ENCODE measurements at places on chromosomes 4 and X. TPM values are rescaled to one million over a fixed set of nuclear protein-coding genes. Genes with fewer than 3 reads are reported as not detected.

DNA sequence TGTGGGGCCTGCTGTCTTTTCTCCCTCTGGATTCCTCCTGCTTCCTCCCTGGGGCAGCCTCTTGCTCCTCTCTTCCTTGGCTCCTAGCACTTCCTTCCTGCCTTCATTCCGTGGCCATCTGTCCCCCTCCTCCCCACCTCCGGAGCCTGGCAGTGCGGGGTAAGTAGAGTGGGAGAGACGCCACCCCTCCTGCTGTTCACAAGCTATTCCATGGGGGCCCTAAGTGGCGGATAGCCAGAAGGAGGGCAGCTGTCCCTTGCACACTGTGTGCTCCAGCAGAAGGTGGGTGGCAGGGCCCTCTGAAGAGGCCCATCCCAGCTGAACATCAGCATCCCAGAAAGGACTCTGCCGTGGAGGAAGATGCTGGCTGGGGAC, 27.4 kb downstream of the CCNQ start:
- DNase-seq = no peak

DNA sequence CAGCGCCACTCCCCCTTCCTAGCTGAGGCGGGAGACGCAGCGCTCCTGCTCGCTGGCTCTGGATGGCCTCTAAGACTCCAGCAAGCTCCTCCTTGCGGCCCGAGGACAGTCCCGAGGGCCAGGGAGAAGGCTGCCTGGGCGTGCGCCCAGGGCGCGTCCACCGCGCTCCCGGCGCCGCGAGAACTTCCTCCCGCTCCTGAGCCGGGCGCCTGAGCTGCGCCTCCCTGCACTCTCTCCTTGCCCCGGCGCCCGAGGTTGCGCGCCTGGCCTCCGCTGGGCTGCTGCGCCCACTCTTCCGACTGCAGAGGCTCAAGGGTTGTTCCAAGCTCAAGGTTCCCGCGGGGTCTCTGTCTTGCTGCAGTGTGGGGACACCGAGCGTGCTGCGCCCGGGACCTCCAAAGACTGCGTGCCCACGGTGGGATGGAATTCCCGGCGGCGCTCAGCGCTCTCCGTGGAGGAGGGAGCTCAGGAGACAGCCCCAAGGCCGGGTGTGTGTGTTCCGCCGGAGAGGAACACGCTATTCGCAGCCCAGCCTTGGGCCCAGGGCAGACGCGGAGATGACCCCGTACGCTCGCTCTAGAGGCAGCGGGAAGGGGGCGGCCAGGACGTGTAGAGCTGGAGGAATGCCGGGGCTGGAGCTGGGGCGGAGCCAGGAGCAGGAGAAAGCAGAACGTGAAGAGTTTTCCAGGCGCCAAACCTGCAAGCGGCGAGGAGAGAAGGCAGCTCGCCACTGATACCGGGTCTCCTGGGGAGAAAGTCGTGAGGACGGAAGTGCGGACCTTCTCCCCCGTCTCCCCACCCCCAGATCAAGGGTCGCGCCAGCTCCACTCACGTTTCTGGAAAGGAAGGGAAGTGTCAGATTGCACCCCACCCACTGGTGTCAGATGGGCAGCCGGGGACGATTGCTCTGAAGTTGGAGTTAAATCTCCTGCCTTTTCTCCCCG, at the start of gene ARHGAP6:
ARHGAP6 (minus strand) TSS at position 753 of the 944 bp plus-strand sequence. CDS start 1,092 bp downstream, outside the sequence.
- peak; percentile 92 for DNase-seq

GRCh38 chr4:131063878-131064277, 1967.9 kb downstream of the C4orf33 start:
- no peak for DNase-seq

DNA sequence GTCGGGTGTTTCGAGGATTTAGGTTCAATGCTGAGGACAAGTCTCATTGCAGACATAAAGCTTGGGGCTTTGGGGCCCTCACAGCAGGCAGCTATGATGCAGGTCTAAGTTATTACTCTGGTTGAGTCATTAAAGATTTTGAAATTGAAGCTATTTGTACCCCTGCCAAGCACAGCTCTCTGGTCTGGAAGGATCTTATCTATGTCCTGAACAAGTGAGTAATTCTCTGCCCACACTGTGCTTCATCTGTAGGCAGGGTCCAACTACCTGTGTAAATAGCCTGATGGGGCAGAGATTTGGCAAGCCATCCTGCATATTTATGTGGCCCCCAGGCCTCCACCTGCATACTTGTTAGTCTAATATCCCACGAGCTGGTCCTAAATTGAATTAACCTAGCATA, 41.4 kb upstream of the MAGEA4 start:
- no peak for DNase-seq

DNA sequence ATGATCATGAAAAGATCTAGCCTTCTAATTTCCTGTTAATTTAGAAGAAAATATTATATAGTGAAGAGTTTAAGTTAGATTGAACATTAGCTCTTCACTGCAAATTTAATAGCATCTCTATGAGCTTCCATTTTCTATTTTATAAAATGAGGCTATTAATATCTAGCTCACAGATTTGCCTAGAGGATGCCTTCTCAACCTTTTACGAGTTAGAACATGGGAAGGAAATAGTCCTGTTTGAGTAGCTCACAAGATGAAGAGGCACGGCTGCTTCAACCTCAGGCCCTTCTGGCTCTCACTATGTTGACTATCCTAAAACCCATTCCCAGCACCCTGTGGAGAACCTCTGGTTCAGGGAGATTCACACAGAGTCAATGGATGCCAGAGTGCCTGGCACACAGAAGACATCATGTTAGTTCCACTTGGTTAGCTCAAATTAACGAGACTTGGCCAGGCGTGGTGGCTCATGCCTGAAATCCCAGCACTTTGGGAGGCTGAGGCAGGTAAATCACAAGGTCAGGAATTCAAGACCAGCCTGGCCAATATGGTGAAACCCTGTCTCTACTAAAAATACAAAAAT, 97.9 kb upstream of the GUCY1A1 start:
- no peak for DNase-seq

DNA sequence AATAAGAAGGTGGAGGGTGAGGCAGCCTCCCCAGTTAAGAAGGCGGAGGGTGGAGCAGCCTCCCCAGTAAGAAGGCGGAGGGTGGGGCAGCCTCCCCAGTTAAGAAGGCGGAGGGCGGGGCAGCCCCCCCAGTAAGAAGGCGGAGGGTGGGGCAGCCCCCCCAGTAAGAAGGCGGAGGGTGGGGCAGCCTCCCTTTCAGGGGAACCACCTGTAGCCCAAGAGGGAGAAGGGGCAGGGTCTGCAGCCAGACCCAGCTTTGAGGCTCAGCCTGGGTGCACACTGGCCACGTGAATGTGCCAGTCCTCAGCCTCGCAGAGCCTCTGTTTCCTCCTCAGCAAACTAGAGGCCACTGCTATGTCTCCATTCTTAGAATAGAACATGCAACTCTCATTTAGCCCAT, 52.6 kb downstream of the HMX1 start:
- no peak for DNase-seq

DNA sequence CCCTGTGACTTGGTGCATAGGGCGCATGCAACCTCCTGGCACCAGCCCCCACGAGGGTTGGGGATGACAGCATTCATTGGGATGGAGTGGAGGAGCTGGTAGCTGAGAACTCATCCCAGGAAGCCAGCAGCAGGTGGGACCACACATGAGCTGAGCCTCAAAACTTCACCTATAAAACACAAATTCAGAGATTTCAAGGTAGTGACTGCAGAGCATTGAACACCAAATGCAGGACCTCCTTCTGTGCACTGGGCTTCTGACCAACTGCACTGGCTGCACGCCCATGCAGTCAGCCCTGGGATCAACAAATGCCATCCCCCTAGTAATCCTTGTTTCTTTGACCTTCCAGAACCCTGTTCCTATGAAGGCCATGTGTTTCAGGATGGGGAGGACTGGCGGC, 197.8 kb downstream of the FRAS1 start:
- no peak for DNase-seq

CLGN gene
- 3.0 TPM for total RNA-seq

NPFFR2 gene
- not detected for total RNA-seq

ATP2B3 gene
- total RNA-seq = 0.16 TPM

SLITRK4 gene
- total RNA-seq = 1.2 TPM

NUDT11 gene
- total RNA-seq = 4.4 TPM

XK gene
- 14.1 TPM for total RNA-seq

ITM2A gene
- 13.0 TPM for total RNA-seq

GRIA3 gene
- 0.68 TPM for total RNA-seq

SPP1 gene
- total RNA-seq = 47.6 TPM
